ENCODE measurements at places on chromosomes 4 and X.

GRCh38 chr4:153622778-153623240 is 61.3 kb upstream of the TLR2 start:
- DNase-seq, result no peak

DNA sequence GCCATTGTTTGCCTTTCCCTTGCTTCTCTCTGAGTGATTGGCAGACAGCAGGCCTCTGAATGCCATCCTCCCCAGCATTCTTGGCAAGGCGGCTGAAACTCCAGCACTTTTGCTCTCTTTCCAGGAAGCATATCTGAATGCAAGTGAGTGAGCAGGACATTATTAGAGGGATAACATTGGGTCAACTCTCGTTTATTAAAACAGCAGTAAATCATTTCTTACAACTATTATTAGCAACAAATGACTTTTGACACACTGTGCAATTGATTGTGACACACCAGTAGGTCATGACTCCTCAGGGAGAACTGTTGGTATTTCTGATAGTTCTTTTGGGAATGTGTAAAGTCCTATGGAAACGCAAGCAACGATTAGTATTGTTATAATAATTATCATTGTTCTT is 103.8 kb downstream of the EFNB1 start:
- DNase-seq, result no peak

GRCh38 chr4:125486351-125486750 is 171.6 kb downstream of the FAT4 start:
- no peak for DNase-seq

DNA sequence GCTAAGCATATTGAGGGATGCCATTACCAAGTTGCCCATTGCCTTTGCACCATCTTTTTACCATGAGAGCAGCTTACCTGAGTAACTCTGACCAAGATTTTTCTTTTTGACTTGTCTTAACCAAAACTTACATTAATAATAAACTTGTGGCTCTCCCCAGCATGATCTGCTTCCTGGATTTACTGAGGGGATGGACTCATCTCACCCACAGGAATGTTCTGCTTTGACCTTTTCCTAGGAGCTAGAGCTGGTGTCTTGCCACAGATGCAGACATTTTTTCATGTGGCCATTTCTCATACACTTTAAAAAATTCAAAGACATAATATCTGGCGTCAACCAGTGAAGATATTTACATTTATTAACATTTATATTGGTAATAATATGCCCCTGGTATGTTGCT is 79.2 kb upstream of the EFHC2 start:
- no peak for DNase-seq

DNA sequence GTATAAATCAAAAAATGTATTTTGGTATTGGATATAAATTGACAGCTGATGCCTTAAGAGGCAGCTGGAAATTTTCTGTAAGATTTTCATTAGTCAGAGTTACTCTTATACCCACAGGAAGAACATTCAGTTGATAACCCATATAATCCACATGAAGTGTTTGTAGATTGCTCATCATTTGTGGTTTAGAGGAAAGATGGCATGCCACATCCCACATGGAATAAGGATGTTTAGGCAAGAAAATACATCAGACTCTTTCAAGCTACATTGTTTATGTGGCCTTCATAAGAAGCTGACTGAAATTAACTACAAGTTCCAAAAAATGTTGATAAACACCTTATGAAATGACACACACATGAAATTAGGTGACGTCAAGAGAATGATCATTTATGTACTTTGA is 56.6 kb downstream of the AREG start:
- DNase-seq, result peak; percentile 47

- DNase-seq, result no peak
These were observed 92.3 kb downstream of the BCOR start for GRCh38 chrX:40005292-40006011.

- no peak for DNase-seq
These were observed 264.2 kb downstream of the INPP4B start for GRCh38 chr4:142581881-142582280.

GRCh38 chrX:116290359-116290758 is 119.8 kb downstream of the AGTR2 start:
- no peak for DNase-seq

GRCh38 chrX:74171465-74171864 is 132.5 kb upstream of the ZCCHC13 start:
- no peak for DNase-seq

DNA sequence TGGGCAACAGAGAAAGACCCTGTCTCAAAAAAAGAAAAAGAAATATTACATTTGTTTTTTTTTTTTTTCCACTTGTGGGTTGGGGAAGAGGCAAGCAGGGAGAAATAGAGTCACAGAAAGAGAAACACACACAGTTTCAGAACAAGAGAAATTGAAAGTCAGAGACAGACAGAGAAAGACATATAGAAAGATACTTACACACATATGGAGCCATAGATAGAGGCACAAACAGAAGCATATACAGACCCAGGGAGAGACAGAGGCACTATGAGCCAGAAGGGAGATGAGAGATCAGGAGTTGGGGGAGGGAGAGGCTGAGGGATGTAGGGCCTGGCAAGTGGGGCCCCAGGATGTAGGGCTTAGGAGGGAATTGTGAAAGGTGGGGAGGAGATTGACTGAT is 55.2 kb upstream of the GIMD1 start:
- no peak for DNase-seq

- no peak for DNase-seq
These were observed 33.0 kb downstream of the TACC3 start for GRCh38 chr4:1754336-1754735.

DNA sequence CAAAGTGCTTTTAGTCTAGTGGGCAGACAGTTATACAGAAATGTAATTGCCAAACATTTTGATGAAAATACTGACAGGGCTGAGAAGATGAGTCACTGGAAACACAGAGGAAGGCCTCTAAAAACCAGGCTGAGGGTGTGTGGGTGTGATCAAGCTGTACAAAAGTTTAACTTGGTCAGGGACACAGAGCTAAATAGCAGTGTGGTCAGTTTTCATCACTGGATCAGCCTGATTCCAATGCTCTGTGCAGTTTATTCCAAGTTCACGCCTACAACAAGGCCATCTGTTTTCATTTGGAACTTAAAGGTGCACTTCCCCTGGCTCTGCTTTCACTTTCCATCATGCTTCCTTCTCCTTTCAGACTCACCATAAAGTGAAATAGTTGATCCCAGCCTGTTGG is 10.6 kb downstream of the CENPVL3 start:
- DNase-seq, result peak; percentile 7

DNA sequence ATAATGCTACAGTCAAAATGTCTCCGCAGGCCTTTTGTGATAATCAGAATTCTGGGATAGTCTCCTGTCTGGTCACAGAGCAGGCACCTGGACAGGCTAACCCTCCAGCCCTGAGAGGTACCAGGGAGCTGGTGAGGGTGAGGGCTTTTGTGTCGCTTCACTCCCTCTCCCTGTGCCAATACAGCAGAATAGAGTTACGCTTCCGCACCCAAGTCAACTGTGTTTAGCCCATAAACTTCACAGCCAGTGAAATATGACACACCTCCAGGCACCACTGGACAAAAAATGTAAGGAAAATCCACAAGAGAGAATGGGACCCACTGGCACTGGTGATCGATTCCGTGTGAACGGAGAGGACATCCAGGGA is 1.3 kb downstream of the GAK start:
- no peak for DNase-seq

DNA sequence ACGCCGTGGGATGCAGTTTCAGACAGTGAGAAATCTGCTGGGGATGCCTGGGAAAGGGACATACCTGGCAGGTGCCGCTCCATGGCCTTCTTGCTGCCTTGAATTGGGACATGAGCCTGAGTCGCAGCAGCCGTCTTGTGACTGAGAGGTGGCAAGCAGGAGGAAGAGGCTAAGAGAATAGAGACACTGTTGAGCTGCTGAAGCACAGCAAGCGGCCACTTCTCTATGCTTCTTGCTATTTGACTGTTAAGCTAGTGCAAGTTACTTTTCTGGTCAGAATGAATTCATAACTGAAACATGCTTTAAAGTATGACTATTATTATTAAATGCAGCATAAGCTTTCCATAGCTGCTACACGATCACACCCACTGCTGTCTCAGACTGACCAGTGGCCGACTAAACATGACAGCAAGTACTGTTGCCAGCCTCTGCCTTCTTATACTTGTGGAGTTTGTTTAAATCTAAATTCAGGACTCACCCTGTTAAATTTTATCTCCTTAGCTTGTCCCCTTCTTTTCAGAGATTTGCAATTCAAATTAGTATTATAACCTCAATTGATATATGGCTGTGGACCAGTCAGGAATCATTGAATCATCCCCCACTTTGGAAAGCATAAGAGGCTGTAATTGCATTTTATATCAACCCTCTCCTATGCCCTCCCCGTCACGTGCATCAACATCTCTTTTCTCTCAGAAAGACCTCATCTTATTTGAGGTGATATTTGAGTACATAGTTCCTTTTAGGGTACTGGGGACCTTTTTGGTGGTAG is 24.8 kb upstream of the ACSL1 start:
- no peak for DNase-seq

- DNase-seq, result no peak
These were observed 1.7 kb upstream of the CNOT6L start for GRCh38 chr4:77820649-77821561.

GRCh38 chrX:103404231-103405008 is 28.1 kb downstream of the BEX3 start:
- DNase-seq, result peak; percentile 49

- no peak for DNase-seq
These were observed 96.3 kb downstream of the MAML3 start for GRCh38 chr4:140057701-140058100.

GRCh38 chr4:181503687-181504390 is 739.4 kb upstream of the TENM3 start:
- DNase-seq, result no peak

GRCh38 chrX:1134156-1134555 is 78.3 kb downstream of the CRLF2 start:
- no peak for DNase-seq

DNA sequence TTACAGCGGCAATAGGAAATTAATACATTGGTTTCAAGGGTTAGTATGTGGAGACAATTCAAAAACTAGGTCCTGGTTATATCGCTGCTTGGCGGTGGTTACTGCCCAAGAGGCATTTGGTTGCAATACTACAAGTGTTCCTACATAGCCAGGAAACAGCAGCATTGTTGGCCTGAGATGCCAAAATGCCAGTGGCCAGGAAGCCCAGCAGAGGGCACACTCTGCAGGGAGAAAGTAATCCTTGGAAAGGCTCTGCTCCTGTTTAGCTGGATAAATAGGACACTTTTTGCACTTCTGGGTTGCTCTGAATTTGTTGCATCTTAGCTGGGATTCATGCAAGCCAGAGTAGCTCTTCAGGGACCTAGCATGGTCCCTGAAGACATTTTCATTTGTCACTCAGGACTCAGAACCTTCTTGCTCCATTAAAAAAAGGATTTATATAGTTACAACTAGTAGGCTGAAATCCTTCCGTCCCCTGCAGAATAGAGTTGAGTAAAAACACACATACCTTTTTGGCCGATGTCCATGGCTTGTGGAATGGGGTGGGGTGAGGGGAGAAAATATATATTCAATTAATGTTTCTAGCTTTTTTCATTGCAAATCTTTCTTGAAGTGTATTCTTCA is 8.1 kb upstream of the GPR119 start:
- peak; percentile 29 for DNase-seq

- DNase-seq, result no peak
These were observed 261.7 kb upstream of the FAM241A start for GRCh38 chr4:111883557-111883999.

DNA sequence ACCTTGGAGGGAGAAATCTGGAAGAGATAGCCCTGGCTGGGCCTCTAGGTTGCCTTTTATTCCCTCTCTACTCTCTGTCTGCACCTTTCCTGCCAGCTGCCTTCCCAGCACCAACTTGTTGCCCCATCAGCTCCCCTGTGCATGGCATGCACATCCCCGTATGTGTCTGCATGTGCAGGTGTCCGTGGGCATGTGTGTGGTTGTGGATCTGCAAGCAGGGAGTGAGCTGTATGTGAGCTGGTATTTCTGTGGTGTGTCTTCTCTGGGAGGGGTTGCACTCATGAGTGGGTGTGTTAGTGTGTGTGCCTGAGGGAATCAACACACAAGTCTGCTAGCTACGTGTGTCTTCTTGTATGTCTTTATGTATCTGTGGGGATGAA is 9.9 kb downstream of the L1CAM start:
- DNase-seq, result no peak

GRCh38 chr4:13413729-13414437 is 70.3 kb downstream of the RAB28 start:
- no peak for DNase-seq

- DNase-seq, result no peak
These were observed 192.6 kb downstream of the NWD2 start for GRCh38 chr4:37437163-37437562.

DNA sequence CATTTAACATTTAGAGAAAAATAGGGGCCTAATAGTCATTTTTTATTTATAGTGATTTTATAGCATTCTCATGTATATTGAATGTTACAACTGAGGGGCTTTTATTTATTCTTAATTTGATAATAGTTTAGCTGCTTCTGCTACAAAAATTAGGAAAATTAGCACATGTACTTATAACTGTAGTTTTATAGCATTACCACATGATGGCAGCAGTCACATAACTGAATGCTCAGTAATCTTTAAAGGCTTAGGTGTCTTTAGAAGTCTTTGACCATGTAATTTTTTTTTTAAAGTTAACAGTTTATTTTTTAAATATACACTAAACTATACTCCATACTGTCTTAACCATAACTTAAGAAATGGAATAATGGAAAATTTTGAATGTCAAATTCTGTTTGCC is 136.6 kb downstream of the STAG2 start:
- DNase-seq, result peak; percentile 8

DNA sequence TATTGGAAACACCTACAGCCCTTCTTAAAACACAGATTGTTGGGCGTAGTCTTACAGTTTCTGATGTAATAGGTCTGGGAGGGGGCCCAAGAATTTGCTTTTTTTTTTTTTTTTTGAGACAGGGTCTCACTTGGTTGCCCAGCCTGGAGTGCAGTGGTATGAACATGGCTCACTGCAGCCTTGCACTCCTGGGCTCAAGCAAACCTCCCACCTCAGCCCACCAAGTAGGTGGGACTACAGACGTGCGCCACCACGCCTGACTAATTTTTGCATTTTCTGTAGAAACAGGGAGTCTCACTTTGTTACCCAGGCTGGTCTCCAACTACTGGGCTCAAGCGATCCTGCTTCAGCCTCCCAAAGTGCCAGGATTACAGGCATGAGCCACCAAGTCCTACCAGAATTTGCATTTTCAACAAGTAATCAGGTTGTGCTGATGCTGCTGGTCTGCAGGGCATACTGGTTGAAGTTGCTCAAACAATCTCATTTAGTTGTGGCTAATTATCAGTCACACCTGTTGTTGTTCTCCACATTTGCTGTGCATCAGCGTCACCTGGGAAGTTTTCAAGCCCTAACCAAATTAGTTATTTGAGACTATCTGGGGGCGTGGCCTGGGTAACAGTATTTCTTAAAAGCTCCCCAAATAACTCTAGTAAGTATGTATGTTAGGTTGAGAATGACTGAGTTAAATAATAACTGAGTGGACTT is 14.0 kb downstream of the TMEM154 start:
- DNase-seq, result no peak

GRCh38 chr4:124854968-124855367 is 142.4 kb upstream of the ANKRD50 start:
- peak; percentile 32 for DNase-seq

All from AG09309 (cell line).